Hippocampal formation (tissue), 2 donors: ENCODE measurements at places on chromosomes 1 and 21.

GRCh38 chr1:111961016-111961415, 28.5 kb downstream of the KCND3 start:
- DNase-seq = no peak

- no peak for DNase-seq
Observed at GRCh38 chr1:39779821-39780220, 8.7 kb upstream of the OXCT2 start.

DNA sequence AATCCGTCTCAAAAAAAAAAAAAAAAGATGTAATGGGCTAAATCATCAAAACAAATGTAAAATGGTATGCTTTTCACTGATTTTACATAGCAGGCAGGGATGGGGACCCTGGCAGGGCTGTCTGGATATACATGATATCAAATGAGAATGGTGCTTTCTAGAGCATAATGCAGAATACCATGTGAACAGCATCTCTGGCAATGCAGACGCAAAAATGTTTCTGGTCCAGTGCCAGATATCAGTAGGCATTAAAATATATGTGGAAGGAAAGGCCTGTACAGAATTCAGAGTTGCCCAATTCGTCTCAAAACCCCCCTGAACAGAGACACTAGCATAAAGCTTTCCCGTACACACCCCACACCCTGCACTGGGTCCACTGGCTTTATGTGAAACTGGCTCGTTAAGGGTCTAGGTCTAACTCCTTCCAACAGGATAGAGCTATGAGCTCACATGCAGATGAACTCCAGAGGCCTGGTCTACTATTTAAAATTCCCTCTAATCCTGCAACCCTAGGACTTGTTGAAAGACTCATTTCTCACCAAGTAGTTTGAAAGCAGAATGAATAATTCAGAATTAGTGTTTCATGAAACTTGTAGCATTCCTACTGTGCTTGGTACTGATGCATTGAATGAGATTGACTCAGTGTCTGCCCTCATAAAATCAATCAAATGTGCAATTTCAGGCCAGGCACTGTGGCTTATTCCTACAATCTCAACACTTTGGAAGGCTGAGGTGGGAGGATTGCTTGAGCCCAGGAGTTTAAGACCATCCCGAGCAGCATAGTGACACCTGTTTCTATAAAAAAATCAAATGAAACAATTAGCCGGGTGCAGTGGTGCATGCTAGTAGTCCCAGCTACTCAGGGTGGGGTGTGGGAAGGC, 2.6 kb upstream of the MYSM1 start:
- DNase-seq = no peak

GRCh38 chr1:119506941-119507340, at the start of gene HSD3B1:
TSS of gene HSD3B1 (plus strand) at chr1:119507210. CDS start at chr1:119507477, 267 bp downstream.
- no peak for DNase-seq

GRCh38 chr1:8590721-8591351, 226.6 kb downstream of the RERE start:
- DNase-seq = no peak
